Esophagus squamous epithelium (tissue), 5 donors: ENCODE measurements at places on chromosomes 5 and 9. TPM values are rescaled to one million over a fixed set of nuclear protein-coding genes. Genes with fewer than 3 reads are reported as not detected.

The PCDHA10 gene
- 0.15 TPM for total RNA-seq

The SPATA31A3 gene
- not detected for total RNA-seq

The CKMT2 gene
- total RNA-seq = not detected

The INSL6 gene
- not detected for total RNA-seq

The SLC6A19 gene
- total RNA-seq = not detected

The GPR151 gene
- not detected for total RNA-seq

The WNT8A gene
- not detected for total RNA-seq

The LRRC19 gene
- not detected for total RNA-seq

The ZNF608 gene
- 7.1 TPM for total RNA-seq

The ZNF454 gene
- 1.5 TPM for total RNA-seq

The RGMB gene
- 14.2 TPM for total RNA-seq

The SLC6A18 gene
- total RNA-seq = not detected

The FRRS1L gene
- not detected for total RNA-seq

The SLC34A1 gene
- total RNA-seq = 0.15 TPM

The DMGDH gene
- total RNA-seq = 1.7 TPM
